ENCODE measurements at places on chromosomes 7 and 10.

- DNase-seq, result peak; percentile 75
Observed at GRCh38 chr7:139645572-139646523, 122.4 kb downstream of the CLEC2L start.

GRCh38 chr7:101118856-101119255 is 8.0 kb upstream of the SERPINE1 start:
- no peak for DNase-seq

DNA sequence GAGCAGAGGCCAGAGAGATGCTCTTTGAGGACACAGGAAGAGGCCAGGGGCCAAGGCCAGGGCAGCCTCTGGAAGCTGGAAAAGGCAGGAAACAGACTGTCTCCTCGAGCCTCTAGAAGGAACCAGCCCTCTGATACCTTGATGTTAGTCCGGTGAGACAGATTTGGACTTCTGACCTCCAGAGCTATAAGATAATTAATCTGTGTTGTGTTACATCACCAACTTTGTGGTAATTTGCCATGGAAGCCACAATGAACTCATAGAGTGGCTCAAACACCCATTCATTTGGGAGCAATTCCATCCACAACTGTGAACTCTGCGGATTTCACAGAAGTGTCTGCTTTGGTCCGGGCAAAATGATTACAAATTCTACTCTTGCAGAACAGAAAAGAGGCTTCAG is 48.7 kb downstream of the OAT start:
- DNase-seq, result no peak

- peak; percentile 3 for DNase-seq
Observed at GRCh38 chr7:79352323-79352722, 101.1 kb downstream of the MAGI2 start.

DNA sequence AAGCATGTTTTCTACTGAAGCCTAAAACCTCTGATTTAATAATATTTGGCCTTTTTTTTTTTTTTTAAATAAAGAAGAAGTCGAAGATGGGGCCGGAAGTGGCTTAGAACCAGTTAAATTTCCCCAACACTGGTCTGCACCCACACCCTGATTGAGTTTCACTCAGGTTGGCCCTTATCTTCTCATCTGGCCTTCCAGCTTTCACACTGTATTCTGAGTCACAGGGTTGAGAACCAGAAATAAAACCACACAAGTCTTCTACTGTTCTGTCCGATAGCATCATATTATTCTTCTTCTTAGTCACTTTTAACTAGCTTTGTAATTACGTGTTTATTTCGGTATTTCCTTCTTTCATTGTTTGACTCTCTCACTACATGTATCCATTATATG is 9.9 kb downstream of the ZNF365 start:
- peak; percentile 69 for DNase-seq

DNA sequence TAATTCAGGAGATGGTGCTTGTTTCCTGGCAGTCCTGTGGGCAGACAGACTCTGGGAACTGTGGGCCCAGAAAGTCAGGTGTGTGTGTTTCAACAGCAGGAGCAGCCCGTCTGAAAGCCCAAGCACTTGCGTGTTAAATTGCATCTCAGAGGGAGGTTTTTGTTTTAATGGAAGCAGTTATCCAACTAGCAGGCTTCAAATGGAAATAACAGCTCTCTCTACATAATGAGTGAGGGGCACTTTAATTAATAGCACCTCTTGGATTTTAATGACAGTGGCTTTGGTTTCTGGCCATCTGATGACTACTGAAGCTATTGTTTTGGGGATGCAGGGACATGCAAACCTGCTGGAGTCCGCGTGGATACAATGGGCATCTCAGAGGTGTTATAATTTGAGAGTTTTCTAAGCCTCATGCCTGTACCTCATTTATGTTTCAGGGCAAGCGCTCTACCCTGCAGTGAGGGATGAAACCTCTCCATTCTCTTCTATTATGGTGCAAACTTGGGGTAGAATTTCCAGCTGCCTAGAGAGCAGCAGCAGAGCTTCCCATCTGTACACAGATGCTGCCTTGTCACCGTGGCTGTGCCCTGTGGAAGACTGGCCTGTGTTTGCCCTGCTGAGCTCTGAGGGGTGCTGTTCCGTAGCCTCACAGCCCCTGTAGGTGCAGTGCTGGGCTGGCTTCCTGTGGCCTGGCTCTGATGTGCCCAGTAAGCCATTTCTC is 206.6 kb upstream of the GPR26 start:
- no peak for DNase-seq

GRCh38 chr7:97043281-97043680 is 18.6 kb upstream of the DLX5 start:
- no peak for DNase-seq

DNA sequence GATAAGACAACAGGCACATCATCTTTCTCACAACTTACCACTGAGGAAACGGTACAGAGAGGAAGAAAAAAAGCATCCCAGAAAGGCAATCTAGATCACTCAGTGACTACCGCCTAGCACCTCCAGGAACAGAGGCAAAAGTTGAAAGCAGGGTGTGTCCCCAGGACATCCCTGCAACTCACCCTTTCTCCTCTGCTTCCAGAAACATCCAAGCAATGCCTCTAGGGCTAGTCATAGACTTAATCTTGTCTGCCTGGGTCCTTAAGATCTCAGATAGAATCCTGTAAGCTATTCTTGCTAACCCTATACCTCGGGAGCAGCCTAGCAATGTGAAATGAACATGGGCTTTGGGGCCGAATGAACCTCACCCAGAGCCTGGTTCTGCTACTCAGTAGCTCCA is 18.8 kb upstream of the PDCD4 start:
- DNase-seq, result no peak

DNA sequence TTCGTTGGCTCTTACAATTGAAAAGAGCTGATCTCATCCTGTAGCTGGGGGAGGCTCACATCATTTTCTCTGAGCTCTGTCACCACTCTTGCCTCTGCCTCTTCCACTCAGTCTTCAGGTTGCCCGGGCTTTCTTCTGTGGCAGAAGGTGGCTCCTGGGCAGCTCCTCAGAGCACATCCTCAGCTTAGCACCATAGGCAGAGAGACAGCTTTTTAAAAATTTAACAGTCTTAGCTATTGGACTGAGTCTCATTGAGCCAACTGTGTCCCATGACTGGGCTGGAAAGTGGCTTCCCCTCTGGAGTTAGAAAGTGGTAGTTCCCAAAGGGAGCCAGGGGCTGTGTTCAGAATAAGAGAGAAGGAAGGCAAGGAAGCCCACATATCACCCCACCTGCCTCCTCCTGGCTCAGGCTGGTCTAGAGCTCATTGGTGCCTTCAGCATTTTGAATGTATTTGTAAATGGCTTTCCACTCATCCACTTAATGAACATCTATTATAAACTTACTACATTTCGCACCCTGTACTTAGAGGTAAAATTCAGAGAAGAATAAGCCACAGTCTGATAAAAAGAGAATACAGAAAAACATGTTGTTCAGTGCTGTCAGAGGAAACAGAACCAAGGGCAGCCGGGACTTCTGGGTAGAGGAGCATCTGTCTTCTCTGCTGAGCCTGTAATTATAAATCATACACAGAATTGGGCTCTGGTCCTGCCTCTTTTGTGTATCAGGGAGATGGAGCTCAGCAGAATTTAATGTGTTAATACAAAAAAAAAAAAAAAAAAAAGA is 119.3 kb downstream of the WDFY4 start:
- no peak for DNase-seq

DNA sequence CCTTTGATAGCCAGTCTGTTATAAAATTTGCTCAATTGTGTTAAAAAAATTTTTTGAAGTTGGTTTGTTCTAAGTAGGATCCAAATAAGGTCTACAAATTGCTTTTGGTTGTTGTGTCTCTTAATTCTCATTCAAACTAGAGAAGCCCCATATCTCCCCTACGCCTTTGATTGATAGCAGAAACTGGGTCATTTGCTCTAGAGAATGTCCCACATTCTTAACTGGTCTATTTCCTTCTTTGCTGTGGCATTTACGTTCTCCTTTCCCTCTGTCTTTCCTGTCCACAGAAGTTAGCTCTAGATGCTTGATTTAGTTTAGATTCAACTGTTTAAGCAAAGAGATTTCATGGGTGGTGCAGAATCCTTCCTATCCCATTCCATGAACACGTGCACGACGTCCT is 174.6 kb upstream of the SVIL start:
- DNase-seq, result no peak

- no peak for DNase-seq
Observed at GRCh38 chr10:49254556-49255318, 44.2 kb upstream of the C10orf71 start.

All from renal cortical epithelial cell (primary cell).